ENCODE measurements at places on chromosomes 3 and 15.

- no peak for DNase-seq
Measured at GRCh38 chr15:98812716-98813446, 164.5 kb downstream of the IGF1R start.

GRCh38 chr15:77160562-77161478, 89.9 kb upstream of the TSPAN3 start:
- no peak for DNase-seq

GRCh38 chr15:80015156-80015555, 44.2 kb upstream of the BCL2A1 start:
- no peak for DNase-seq

GRCh38 chr3:38131621-38132369, 5.1 kb downstream of the ACAA1 start:
- no peak for DNase-seq

GRCh38 chr3:11413071-11413470, 140.9 kb downstream of the ATG7 start:
- no peak for DNase-seq
